ENCODE measurements at places on chromosomes 4 and X.
A peak's percentile ranks its signal among the peaks of the same experiment; 100 is the strongest.

DNA sequence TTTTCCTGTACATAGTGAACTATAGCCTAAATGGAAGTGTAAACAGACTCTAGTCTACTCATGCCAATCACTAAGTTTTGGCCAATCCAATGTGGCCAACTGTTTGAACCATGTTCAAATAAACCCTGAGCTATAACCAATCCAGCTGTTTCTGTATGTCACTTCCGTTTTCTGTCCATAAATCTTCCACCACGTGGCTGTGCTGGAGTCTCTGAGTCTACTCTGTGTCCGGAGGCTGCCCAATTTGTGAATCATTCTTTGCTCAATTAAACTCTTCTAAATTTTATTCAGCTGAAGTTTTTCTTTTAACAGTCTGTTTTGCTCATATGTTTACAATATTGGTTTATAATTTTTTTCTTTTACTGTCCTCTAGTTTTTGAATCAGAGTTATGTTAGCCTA lies 112.3 kb upstream of the BANK1 start:
- no peak for DNase-seq

GRCh38 chr4:9988933-9989332 lies 32.4 kb downstream of the SLC2A9 start:
- DNase-seq: no peak

DNA sequence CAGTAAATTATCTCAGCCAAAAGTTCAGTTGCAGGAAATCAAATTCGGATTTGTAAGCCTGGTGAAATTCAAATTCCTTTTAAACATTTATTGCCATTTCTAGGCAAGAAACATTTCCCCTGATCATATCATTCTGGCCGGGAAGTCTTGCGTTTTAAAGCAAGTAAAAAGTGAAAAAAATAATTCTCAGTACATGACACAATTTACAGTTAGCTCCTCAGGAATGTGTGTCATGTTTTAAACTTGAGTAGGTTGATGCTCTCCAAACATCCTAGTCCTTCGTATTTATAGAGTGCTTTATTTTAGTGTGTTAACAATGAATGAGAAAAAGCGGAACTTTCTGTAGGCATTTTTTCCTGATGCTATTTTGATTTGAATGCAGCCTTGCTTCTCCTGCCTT lies 158.3 kb upstream of the SCML1 start:
- no peak for DNase-seq

- no peak for DNase-seq
These were observed 5.6 kb downstream of the TASL start for GRCh38 chrX:30572004-30572403.

- DNase-seq: no peak
These were observed 50.5 kb upstream of the OGT start for GRCh38 chrX:71482228-71482958.

- DNase-seq: no peak
These were observed 321.1 kb upstream of the PCDH18 start for GRCh38 chr4:137853424-137853823.

DNA sequence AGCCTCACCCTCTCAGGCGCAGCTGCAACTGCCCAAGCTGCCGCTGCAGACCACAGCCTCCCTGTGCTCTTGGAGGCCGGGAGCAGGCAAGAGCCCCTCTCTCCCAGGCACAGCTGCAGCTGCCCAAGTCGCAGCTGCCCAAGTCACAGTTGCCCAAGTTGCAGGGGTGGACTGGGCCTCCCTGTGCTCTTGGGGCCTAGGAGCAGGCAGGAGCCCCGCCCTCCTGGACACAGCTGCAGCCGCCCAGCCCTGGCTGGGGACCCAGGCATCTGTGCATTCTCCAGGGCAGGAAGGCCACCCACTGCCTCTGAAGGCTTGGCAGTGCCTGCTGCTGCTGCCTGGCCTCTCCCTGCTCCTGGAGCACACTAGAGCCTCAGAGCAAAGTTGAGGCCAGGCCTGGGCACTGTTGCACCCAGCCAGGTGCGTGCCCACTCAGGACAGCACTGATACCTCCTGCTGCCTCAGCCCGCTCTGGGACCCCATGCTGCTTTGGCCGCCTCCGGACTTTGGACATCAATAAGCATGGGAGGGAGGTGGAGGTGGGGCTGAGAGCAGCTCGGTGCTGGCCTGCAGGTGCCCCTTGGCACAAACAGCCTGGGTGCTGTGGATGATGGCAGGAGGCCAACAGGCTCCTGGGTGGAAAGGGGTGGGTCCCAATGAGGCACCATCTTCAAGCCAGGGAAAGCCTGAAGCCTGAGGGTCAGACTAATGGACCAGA lies 247.5 kb downstream of the PDGFC start:
- DNase-seq: peak; percentile 37

DNA sequence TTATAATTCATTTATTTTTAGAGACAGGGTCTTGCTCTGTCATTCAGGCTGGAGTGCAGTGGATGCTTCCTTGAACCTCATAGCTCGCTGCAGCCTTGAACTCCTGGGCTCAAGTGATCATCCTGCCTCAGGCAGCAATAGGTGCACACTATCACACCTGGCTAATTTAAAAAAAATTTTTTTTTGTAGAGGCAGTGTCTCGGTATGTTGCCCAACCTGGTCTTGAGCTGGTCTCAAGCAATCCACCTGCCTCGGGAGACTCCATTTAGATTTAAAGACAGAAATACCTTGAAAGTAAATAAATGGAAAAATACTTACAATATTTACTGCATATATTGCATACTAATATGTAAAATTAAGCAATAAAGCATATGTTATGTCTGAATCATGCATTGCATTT lies 40.3 kb upstream of the MAB21L2 start:
- DNase-seq: no peak

- DNase-seq: no peak
These were observed 17.7 kb downstream of the PPP4R3C start for GRCh38 chrX:27445438-27445837.

Measured in left colon (tissue), 2 donors.